Activated naive CD8-positive, alpha-beta T cell treated with anti-CD3 and anti-CD28 coated beads, Interleukin-2, amount 10 ng/mL, durations not matched to agents 7 days and 5 days (primary cell): ENCODE measurements at places on chromosomes 3 and 15. TPM values are rescaled to one million over a fixed set of nuclear protein-coding genes. Genes with fewer than 3 reads are reported as not detected.

GRCh38 chr3:45939341-45939771, 3.9 kb upstream of the CXCR6 start:
- no peak for DNase-seq
- peaks cover 49% of the 10 kb centered on the region for H3K4me1 ChIP-seq
- no peaks in the 10 kb centered on the region for H3K27me3 ChIP-seq
- H3K27ac ChIP-seq = peak overlapping the region; percentile 63
- no peak overlapping the region for H3K4me3 ChIP-seq
- H3K36me3 ChIP-seq = peaks cover 54% of the 10 kb centered on the region

DNA sequence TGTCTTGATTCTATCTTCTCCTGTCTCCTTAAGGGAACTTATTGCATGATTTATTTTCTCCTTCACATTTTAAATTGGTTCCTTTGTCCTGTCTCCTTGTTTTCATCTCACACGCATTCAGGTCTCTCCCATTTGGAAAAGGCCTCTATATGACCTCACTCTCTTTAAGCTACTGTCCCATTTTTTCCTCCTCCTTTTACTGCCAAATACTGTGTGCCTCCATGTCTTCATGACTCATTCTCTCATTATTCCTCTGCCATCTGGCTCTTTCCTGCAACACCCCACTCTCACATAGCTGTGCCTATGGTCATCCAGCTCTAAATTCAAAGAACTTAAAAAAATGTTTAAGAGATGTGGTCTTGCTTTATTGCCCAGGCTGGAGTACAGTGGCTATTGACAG, 48.0 kb downstream of the TYRO3 start:
- DNase-seq = no peak
- H3K27ac ChIP-seq = no peak overlapping the region
- H3K27me3 ChIP-seq = peaks cover 41% of the 10 kb centered on the region
- no peak overlapping the region for H3K4me3 ChIP-seq
- peaks cover 1% of the 10 kb centered on the region for H3K36me3 ChIP-seq
- H3K4me1 ChIP-seq = peaks cover 8% of the 10 kb centered on the region

GRCh38 chr3:73215281-73215680, 153.8 kb downstream of the EBLN2 start:
- no peaks in the 10 kb centered on the region for H3K36me3 ChIP-seq
- no peak for DNase-seq
- no peaks in the 10 kb centered on the region for H3K27me3 ChIP-seq
- no peak overlapping the region for H3K27ac ChIP-seq
- no peak overlapping the region for H3K4me3 ChIP-seq

DNA sequence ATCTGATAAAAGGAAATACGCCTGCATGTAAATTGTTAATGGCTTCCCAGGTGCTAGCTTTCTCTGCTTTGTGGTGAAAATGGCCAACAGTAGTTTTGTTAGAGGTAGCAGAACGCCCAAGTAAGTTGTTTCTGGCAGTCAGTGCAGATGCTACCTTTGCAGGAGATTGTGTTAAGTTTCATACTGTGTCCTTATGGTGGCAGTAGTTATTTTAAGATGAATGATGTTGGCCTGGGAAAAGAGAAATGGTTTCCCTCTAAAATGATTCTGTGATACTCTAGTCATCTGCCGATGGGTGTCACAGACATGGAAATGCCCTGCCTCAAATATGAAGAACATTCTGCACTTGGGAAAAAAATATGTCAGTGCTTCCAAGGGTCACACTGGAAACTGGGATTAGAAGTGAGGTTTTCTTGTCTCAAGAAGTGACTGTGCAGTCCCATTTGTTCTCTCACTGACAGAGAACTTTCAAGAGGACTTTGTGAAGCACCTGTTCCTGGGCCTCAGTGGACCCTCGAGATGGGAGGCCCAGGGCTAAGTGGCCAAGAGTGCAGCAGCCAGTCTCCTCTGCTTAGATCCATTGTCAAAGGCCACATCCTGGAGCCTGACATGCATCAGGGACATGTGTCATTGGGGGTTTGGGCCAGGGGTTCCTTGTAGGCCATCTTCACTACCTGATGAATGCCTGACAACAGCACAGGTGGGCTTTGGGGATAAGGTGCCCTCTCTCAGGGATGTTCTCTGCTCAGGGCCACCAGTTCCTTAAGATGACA, 393.3 kb downstream of the CACNA2D3 start:
- H3K4me1 ChIP-seq = no peaks in the 10 kb centered on the region
- H3K27ac ChIP-seq = no peak overlapping the region
- H3K4me3 ChIP-seq = no peak overlapping the region

WDR93 gene
- not detected for total RNA-seq

CPN2 gene
- not detected for total RNA-seq

DNA sequence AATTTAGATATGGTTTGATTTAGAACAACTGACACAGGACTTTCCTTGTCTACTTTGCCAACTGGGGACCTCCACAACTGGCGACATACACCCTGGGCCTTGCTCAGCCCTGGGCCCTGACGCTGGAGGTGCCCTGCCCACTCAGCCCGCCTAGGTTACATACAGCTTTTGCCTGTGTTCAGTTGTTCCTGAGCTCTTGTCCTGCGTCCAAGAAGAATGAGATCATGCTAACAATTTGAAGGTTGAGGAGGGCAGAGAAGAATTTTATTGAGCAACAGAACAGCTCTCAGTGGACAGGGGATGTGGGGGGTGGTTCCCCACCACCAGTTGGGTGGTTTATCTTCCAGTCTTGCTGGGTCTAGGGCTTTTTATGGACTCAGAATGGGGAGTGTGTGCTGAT, 67.9 kb downstream of the IQCH start:
- H3K4me3 ChIP-seq = no peak overlapping the region
- H3K27me3 ChIP-seq = peaks cover 36% of the 10 kb centered on the region
- DNase-seq = no peak
- no peak overlapping the region for H3K27ac ChIP-seq

GRCh38 chr15:84816694-84817465, at the start of gene ALPK3:
Gene ALPK3, plus strand, starts transcription at chr15:84817356. Its CDS starts 97 bp downstream, at chr15:84817453.
- H3K36me3 ChIP-seq = no peaks in the 10 kb centered on the region
- H3K4me1 ChIP-seq = peaks cover 5% of the 10 kb centered on the region

PTX3 gene
- total RNA-seq = 0.14 TPM

DNA sequence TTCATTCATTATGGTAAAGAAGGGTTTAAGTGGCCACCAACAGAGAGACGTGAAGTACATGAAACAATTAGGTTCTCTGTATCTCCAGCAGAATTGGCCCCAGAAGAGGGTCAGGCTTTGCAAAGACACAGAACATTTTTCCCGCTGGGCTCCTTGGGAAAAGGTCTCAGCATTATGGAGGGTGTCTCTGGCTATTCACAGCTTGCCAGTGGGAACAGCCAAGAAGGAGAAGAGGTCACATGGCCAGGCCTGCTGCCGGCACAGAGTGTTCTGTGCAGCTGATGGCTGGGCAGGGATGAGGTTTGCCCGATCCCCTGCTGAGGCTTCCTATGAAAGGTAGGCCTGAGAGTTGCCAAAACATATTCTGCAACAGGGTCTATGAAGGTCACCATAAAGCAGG, 77.8 kb upstream of the LPP start:
- no peak overlapping the region for H3K27ac ChIP-seq
- DNase-seq = no peak
- no peak overlapping the region for H3K4me3 ChIP-seq
- H3K36me3 ChIP-seq = peaks cover 11% of the 10 kb centered on the region
- peaks cover 3% of the 10 kb centered on the region for H3K4me1 ChIP-seq
- H3K27me3 ChIP-seq = peaks cover 3% of the 10 kb centered on the region

GRCh38 chr3:129016356-129016719, 15.2 kb downstream of the EFCC1 start:
- H3K36me3 ChIP-seq = no peaks in the 10 kb centered on the region
- H3K27me3 ChIP-seq = no peaks in the 10 kb centered on the region
- peak overlapping the region; percentile 61 for H3K4me3 ChIP-seq
- peak overlapping the region; percentile 90 for H3K27ac ChIP-seq

SLTM gene
- total RNA-seq = 130 TPM

- H3K27ac ChIP-seq = peak overlapping the region; percentile 94
- H3K4me3 ChIP-seq = peak overlapping the region; percentile 85
- H3K27me3 ChIP-seq = no peaks in the 10 kb centered on the region
These were observed 5.2 kb downstream of the GNAI2 start for GRCh38 chr3:50241163-50241562.

GRCh38 chr3:61532739-61533500, 28.5 kb upstream of the PTPRG start:
- no peak overlapping the region for H3K27ac ChIP-seq
- H3K4me1 ChIP-seq = no peaks in the 10 kb centered on the region
- H3K4me3 ChIP-seq = no peak overlapping the region
- peaks cover 7% of the 10 kb centered on the region for H3K27me3 ChIP-seq

GRCh38 chr3:98513091-98513511, 9.6 kb downstream of the CLDND1 start:
- peaks cover 83% of the 10 kb centered on the region for H3K36me3 ChIP-seq
- no peak overlapping the region for H3K4me3 ChIP-seq
- H3K4me1 ChIP-seq = peaks cover 52% of the 10 kb centered on the region
- DNase-seq = no peak

GRCh38 chr15:80173022-80173759, 20.4 kb downstream of the FAH start:
- H3K36me3 ChIP-seq = peaks cover 9% of the 10 kb centered on the region
- H3K27ac ChIP-seq = no peak overlapping the region
- H3K4me1 ChIP-seq = peaks cover 4% of the 10 kb centered on the region
- no peaks in the 10 kb centered on the region for H3K27me3 ChIP-seq
- DNase-seq = peak; percentile 80

DNAJB8 gene
- not detected for total RNA-seq

GRCh38 chr3:73584873-73585272, 39.9 kb downstream of the PDZRN3 start:
- no peak overlapping the region for H3K27ac ChIP-seq
- H3K27me3 ChIP-seq = no peaks in the 10 kb centered on the region
- H3K4me1 ChIP-seq = no peaks in the 10 kb centered on the region
- DNase-seq = no peak
- no peak overlapping the region for H3K4me3 ChIP-seq

DNA sequence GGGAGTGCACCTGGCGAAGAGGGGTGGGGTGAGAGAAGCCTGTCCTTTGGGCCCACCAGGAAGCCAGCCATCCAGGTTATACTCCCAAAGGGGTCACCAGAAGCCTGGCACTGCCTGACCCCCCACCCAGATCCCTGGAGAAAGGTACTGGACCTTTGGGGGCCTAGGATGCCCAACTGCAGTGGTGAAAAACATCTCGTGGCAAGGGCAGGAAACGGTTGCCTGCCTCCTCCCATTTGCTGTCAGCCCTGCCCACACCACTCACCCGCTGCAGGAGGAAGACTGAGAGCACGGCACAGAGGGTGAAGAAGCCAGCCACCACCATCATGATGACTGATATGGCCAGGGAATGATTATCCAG, 2.2 kb upstream of the ULK3 start:
- H3K36me3 ChIP-seq = peaks cover 25% of the 10 kb centered on the region
- peak overlapping the region; percentile 84 for H3K4me3 ChIP-seq
- DNase-seq = peak; percentile 70
- H3K4me1 ChIP-seq = peaks cover 44% of the 10 kb centered on the region

DNA sequence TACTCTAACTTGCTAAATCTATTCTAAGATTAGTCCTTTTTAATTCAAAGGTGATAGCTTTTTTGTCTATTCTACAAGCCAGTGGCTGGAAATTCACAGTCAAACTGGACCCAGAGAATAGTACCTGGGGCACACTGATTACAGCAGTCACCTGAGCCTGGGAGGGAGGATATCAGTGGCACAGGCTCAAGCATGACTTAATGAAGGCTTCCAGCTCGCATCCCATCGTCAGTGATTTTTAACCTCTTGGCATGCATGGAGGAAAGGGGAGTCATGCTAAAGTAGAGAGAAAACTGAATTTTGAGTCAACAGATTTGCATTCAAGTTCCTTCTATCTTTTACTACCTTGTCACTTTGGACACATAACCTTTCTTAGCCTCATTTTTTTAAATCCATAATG, 24.8 kb downstream of the GOLIM4 start:
- no peak for DNase-seq
- no peaks in the 10 kb centered on the region for H3K36me3 ChIP-seq
- peaks cover 5% of the 10 kb centered on the region for H3K4me1 ChIP-seq
- H3K4me3 ChIP-seq = no peak overlapping the region

- H3K27ac ChIP-seq = no peak overlapping the region
- no peaks in the 10 kb centered on the region for H3K27me3 ChIP-seq
- no peak for DNase-seq
- no peak overlapping the region for H3K4me3 ChIP-seq
- H3K4me1 ChIP-seq = no peaks in the 10 kb centered on the region
These were observed 23.1 kb upstream of the SKOR1 start for GRCh38 chr15:67801926-67802914.

ATP13A5 gene
- not detected for total RNA-seq

DNA sequence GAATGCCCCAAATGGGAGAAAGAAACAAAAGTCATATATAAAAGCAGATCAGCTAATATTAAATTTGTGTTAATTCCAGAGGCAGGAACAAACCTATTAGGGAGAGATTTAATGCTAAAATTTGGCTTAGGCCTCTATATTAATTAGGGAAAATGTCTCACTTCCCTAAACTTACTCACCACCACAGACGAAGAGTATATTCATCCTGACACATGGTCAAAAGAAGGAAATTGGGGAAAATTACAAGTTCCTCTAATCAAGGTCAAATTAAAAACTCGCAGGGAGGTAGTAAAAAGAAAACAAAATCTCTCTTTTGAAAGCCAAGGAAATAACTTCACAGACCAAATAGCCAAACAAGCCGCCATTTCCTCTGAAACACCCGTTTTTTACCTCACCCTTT, 32.2 kb downstream of the GRM2 start:
- no peak overlapping the region for H3K4me3 ChIP-seq
- H3K27ac ChIP-seq = no peak overlapping the region
- no peak for DNase-seq
- peaks cover 3% of the 10 kb centered on the region for H3K36me3 ChIP-seq

DAPK2 gene
- 13.4 TPM for total RNA-seq

PPP1R14D gene
- total RNA-seq = not detected

DNA sequence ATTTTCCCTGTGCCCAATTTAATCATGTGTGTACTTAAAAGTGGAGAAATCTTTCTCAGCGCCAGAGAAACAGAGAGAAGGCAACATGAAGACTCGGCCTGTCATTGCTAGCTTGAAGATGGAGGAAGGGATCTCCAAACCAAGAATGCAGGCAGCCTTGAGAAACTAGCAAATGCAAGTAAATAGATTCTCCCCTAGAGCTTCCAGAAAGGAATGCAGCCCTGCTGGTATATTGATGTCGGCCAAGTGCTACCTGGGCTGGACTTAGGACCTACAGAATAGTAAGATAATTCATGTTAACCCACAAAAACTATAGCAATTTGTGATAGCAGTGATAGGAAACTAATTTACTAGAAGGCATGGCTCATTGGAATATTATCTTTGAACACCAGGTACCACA, 150.9 kb upstream of the ABI3BP start:
- H3K4me3 ChIP-seq = no peak overlapping the region
- peaks cover 10% of the 10 kb centered on the region for H3K27me3 ChIP-seq
- DNase-seq = no peak
- no peaks in the 10 kb centered on the region for H3K36me3 ChIP-seq

SI gene
- not detected for total RNA-seq

CCRL2 gene
- total RNA-seq = 14.4 TPM

DNA sequence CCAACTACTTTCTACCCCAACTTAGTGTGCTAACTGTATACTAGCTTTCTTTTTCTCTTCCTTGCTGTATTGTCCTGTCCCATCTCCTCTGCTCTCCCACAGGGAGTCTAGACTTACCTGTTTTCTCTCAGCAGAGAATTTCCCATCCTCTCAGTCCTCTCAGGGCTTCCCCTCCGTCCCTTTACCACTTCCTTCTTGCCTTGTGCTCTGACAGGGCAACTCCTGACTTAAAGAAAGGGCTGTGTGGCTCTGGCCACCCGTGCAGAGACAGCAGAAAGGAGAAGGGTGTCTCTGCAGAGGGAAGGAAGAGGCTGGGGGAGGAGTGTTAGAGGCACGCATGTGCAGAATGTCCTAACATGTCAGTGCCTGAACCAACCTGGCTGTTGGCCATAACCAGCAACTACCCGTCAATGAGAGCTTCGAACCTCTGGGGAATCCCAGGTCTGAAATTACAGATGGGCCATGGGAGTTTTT, at the start of gene GCSAM:
GCSAM (minus strand) TSS at position 274 of the 474 bp plus-strand sequence; CDS start at position 146, 128 bp downstream.
- peak within 1 kb of the TSS; percentile 94 for H3K27ac ChIP-seq
- peaks cover 61% of the 10 kb centered on the region for H3K4me1 ChIP-seq
- peak; percentile 47 for DNase-seq
- H3K4me3 ChIP-seq = peak within 1 kb of the TSS; percentile 92
- no peaks in the 10 kb centered on the region for H3K27me3 ChIP-seq
- peaks cover 6% of the 10 kb centered on the region for H3K36me3 ChIP-seq
